A549 treated with GW870086 at 1 μM for 4 hours (cell line): ENCODE measurements at places on chromosomes 4 and X. TPM values are rescaled to one million over a fixed set of nuclear protein-coding genes. Genes with fewer than 3 reads are reported as not detected.

Gene ADGRL3
- 0.02 TPM in 1 of 5 replicates, not detected in the others for total RNA-seq

Gene S100G
- total RNA-seq = not detected in 5 replicates

Gene TRIM2
- total RNA-seq = 0.71 to 0.93 TPM (median 0.89 TPM) in 5 replicates

Gene MAOB
- total RNA-seq = 0.10 to 0.25 TPM (median 0.19 TPM) in 5 replicates

Gene ATP2B3
- total RNA-seq = 0.07 to 0.23 TPM (median 0.15 TPM) in 5 replicates

Gene CFI
- total RNA-seq = 0.43 to 0.82 TPM (median 0.56 TPM) in 5 replicates

Gene PPP2R3B
- total RNA-seq = 18.2 to 25.4 TPM (median 23.0 TPM) in 5 replicates

Gene HSFX1
- total RNA-seq = 0.27 to 0.53 TPM (median 0.35 TPM) in 4 of 5 replicates, not detected in the other

Gene MXD4
- total RNA-seq = 13.3 to 19.9 TPM (median 17.2 TPM) in 5 replicates

Gene GLRA2
- total RNA-seq = not detected in 5 replicates

Gene PKD2
- 14.4 to 22.3 TPM (median 19.3 TPM) in 5 replicates for total RNA-seq

Gene CXCL9
- total RNA-seq = not detected in 5 replicates

Gene OCIAD1
- 127 to 167 TPM (median 130 TPM) in 5 replicates for total RNA-seq

Gene FGF5
- 0.15 to 0.38 TPM (median 0.34 TPM) in 5 replicates for total RNA-seq
